Stimulated activated CD8-positive, alpha-beta memory T cell treated with anti-CD3 and anti-CD28 coated beads, Interleukin-15, amount 100 ng/mL, for 24 hours (primary cell): ENCODE measurements at places on chromosomes 1 and 21.

GRCh38 chr1:244063498-244063897 is 12.4 kb downstream of the ZBTB18 start:
- no peak for DNase-seq

GRCh38 chr1:152044386-152044785 is 7.6 kb upstream of the S100A11 start:
- DNase-seq, result no peak

DNA sequence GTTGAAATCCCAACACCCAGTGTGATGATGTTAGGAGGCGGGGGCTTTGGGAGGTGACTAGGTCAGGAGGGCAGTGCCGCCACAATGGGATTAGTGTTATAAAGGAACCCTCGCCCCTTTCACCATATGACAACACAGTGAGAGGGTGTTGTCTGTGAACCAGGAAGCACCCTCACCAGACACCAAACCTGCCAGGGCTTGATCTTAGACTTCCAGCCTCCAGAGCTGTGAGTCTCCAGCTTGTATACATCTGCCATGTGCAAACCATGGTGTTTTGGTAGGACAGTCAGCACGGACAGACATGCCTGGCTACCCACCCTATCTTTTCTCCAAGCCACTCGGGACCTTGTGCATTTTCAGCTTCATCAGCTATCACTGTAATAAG is 4.0 kb downstream of the TRIM11 start:
- no peak for DNase-seq

DNA sequence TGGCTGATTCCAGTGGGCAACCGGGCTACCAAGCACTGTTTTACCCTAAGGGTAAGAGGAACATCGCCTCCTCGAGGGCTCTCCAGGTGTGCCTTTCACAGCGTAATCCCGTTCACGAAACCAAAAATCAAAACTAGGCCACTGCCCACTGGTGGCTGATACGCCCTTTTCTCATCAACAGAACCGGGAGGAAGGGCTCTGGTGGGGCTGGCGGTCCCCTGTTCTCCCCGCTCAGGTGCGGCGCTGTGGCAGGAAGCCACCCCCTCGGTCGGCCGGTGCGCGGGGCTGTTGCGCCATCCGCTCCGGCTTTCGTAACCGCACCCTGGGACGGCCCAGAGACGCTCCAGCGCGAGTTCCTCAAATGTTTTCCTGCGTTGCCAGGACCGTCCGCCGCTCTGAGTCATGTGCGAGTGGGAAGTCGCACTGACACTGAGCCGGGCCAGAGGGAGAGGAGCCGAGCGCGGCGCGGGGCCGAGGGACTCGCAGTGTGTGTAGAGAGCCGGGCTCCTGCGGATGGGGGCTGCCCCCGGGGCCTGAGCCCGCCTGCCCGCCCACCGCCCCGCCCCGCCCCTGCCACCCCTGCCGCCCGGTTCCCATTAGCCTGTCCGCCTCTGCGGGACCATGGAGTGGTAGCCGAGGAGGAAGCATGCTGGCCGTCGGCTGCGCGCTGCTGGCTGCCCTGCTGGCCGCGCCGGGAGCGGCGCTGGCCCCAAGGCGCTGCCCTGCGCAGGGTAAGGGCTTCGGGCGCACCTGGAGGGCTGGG is at the start of gene IL6R:
IL6R (plus strand) TSS at position 360 of the 763 bp plus-strand sequence; CDS start at position 647, 287 bp downstream.
- no peak for DNase-seq

DNA sequence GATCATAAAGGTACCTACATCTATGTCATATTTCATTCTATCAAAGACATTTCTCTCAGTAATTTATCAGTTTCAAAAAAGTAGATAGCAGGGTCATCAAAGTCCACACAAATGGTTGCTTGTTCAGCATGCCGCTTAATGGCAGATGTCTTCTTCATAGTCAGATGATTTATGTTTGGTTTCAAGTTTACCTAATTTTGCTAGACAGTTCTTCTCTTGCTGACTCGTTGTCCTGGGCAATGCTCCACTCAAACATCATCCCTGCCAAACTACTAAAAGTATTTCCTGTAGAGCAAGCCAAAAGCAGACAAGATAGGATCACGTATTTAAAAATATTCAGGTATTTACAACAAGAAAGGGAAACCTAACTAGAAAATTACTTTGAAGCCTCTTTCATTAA is 13.6 kb downstream of the NUP210L start:
- no peak for DNase-seq
